ENCODE measurements at places on chromosomes 13 and 19.

- DNase-seq, result peak; percentile 27
Measured at GRCh38 chr19:480016-480855, 16.1 kb upstream of the MADCAM1 start.

GRCh38 chr19:32921624-32922023, 50.1 kb downstream of the CEP89 start:
- no peak for DNase-seq

DNA sequence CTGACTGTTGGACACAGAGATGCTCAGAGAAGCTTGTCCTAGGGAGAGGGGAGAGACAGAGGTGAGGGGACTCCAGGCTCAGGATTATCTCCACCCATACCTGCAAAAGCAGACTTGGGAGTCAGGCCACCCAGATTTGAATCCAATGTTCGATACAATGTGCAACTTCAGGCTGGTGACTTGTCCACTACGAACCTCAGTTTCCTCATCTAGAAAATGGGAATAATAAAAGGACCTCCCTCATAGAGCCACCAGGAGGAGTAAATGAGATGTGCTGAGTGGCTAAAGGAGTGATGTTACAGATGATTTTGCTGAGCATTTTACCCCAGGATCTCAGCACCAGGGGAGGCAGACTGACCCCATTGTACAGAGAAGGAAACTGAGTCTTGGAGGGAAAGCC, 25.0 kb downstream of the PRKD2 start:
- DNase-seq, result no peak

DNA sequence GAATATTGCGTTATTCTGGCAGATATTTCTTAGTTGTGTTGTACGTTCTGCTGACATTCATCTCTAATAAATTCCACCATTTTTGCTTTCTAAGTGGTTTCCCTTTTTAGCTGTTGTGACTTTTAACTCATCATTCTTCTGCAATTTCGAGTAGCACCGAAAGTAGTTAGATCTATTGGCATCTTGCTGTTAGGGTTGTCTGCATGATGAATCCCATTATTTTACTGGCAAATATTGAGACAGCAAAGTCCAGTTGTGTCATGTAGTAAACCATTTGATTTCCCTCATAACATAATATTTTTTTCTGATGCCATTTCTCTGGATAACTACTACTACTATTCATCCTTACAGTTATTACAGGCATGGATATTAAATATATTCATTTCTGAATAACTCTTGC, 143.9 kb downstream of the SLITRK1 start:
- no peak for DNase-seq

- DNase-seq, result no peak
Measured at GRCh38 chr13:100234006-100234405, 145.1 kb downstream of the PCCA start.

DNA sequence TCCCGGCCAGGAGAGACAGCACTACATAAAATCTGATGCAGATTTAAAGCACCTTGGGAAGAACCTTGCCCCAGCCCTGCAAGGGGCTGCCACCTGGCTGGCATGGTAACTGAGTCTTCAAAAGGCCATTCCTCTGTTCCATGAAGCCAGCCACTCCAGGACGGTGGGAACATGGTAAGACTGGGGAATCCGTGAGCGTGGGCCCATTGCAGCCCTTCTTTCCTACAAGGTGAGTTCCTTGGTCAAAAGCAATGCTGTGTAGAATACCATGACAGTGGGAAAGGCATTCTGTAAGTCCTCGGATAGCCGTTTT, 121.3 kb downstream of the SOX1 start:
- no peak for DNase-seq

- DNase-seq, result peak; percentile 60
Measured at GRCh38 chr19:21483589-21484170, 21.7 kb upstream of the ZNF429 start.

- DNase-seq, result no peak
Measured at GRCh38 chr19:11010041-11010440, 49.2 kb downstream of the SMARCA4 start.

GRCh38 chr19:45283443-45284033, 32.5 kb downstream of the MARK4 start:
- DNase-seq, result no peak

DNA sequence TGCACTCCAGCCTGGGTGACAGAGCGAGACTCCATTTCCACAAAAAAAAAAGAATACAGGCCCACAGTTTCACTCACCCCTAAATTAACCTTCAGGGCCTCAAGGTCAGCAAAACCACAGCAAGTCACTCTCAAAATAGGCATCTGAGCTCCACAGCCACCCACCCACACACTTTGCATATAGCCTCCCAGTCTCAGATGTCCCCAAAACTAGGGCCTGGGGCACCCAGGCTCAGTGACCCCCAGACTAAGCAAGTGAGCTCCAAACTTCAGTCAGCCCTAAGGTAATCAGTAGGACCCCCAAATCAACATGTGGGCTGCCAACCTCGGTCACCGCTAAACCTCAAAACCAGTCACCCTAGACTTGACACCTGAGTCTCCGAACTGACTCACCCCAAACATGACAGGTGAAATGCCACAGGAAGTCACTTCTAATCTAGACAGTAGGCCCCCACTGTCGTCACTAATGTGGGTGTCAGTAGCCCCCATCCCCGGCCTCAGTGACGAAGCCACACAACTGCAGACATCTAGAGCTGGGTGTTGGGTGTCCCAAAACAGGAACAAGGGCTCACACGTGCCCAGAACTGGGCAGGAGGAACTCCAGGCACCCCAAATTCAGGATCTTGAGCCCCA, 13.9 kb downstream of the RABAC1 start:
- peak; percentile 96 for DNase-seq

DNA sequence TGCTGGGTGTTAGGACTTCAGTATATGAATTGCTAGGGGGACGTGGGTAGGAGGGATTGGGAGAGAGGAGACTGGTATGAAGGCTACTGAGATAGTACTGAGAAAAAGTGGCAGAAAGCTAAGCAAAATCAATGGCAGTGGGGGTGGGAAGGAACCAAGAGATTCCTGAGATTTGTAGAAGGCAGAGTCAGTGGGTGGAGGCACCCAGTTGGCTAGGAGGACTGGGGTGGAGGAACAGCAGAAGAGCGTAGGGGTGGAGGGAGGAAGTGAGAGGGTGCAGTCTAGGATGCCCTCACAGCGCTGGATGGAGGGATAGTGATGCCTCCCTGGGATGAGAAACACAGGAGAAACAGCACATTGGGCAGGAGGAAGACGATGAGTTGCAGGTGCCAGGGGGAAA, 5.6 kb upstream of the MEDAG start:
- DNase-seq, result no peak

DNA sequence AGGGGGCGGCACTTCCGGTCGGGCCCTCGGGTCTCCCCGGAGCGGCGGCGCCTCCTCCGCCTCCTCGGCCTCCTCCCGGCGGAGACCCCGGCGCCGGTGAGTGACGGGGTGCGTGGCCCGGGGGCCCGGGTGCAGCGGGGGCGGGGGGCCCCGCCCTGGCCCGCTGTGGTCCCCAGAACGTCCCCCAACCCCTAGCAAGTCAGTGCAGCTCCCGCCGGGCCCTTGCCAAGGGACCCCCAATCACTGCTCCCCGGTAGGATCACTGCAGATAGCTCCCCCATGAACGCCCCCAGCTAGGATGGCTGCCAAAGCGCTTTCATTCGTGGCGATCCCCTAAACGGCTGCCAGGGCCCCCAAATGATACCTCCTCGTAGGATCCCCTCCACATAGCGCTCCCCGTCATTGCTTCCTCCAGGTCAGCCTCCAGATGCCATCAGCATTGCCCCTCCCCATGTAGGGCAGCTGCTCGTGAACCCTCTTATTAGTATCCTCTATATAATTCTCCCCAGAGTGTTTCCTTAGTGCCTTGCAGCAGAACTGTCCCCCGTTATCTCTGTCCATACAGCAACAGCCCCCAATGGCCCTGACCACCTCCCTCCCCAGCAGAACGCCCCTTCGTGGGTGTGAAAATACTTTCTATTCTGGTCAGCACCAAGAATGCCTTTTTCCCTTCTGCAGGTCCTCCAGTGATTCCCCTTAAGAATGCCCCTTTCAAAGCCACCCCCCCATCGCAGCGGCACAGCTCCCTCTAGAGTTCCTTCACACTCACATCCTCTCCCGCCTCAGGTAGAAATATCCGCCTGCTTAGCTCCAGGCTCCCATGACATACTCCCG, at the start of gene ZNF865:
Gene ZNF865, plus strand, starts transcription at position 11 of the 834 bp plus-strand sequence. CDS start 7,972 bp downstream, outside the sequence.
- DNase-seq, result peak; percentile 47

DNA sequence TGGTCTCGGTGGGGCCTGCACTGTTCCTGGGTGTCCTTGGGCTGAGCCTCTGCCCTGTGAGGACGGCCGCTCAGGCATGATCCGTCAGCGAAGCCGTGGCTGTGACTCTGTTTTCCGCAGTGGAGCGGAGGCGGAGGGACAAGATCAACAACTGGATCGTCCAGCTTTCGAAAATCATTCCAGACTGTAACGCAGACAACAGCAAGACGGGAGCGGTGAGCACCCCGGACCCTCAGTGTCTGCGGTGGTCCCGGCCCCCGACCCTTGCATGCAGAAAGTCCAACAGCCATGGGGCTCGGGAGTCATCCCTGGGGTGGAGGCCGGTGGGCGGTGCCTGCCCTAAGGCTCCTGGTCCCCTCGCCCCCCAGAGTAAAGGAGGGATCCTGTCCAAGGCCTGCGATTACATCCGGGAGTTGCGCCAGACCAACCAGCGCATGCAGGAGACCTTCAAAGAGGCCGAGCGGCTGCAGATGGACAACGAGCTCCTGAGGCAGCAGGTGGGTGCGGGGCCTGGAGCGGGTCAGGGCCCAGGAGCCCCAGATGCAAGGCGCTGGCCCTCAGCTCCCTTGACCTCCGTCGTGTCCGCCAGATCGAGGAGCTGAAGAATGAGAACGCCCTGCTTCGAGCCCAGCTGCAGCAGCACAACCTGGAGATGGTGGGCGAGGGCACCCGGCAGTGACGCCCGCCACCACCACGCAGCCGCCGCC, 3.6 kb upstream of the HAMP start:
- DNase-seq, result no peak

DNA sequence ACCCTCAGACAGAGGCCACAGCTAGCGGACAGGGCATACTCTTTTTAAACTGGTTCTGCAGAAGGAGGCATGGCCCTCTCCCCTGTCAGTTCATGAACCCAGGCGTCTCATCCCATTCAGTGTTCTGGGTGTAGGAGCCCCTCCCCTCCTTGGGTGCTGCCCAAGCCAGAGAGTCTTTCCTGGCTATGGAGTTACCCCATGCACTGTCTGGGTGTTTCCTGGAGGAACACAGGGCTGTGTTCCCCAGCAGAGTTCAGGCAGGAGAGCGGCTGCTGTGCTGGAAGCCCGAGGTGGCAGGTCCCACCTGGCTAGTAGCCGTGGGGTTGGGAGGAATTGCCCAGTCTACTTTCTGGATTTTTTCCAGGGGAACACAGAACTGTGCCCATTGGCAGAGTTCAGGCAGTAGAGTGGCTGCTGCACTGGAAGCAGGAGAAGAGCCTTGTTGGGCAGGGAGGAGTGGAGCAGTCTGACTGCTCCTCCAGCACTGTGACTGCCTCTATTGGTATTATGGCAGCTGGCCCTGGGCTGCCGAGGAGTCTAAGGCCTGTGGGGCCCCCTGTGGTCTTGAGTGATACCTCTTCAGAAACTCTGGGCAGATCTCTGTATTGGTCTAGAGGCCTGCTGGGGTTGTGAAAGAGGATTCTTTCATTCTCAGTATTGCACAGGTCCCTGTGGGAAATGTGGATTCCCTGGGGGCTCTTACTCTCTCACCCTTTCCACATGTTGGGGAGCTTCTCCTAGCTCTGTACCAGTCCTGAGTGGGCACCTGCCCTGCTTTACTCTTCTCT, 168.3 kb downstream of the PCDH20 start:
- no peak for DNase-seq

- DNase-seq, result no peak
Measured at GRCh38 chr13:85261757-85262346, 537.4 kb downstream of the SLITRK6 start.
